Cardiac atrium fibroblast (primary cell): ENCODE measurements at places on chromosomes 3 and 15. TPM values are rescaled to one million over a fixed set of nuclear protein-coding genes. Genes with fewer than 3 reads are reported as not detected.

HYAL1 gene
- total RNA-seq, result 5.0 and 6.1 TPM in 2 replicates

LRRC2 gene
- 0.32 and 1.3 TPM in 2 replicates for total RNA-seq

TBC1D5 gene
- 34.3 and 34.5 TPM in 2 replicates for total RNA-seq

SUSD5 gene
- 1.8 and 4.2 TPM in 2 replicates for total RNA-seq

WDR93 gene
- total RNA-seq, result not detected in 2 replicates

CRABP1 gene
- total RNA-seq, result not detected in 2 replicates

FANCD2OS gene
- not detected in 2 replicates for total RNA-seq

ERICH6 gene
- total RNA-seq, result 0.32 TPM in 1 of 2 replicates, not detected in the other

OXTR gene
- 2.3 and 2.5 TPM in 2 replicates for total RNA-seq

STX19 gene
- total RNA-seq, result not detected in 2 replicates

TM4SF18 gene
- total RNA-seq, result 0.36 and 2.4 TPM in 2 replicates

SLC2A2 gene
- total RNA-seq, result not detected in 2 replicates

ITIH1 gene
- total RNA-seq, result not detected in 2 replicates

AADAC gene
- 2.3 and 2.6 TPM in 2 replicates for total RNA-seq

ADGRG7 gene
- total RNA-seq, result not detected in 2 replicates

ST3GAL6 gene
- 10.7 and 20.6 TPM in 2 replicates for total RNA-seq

SKOR1 gene
- not detected in 2 replicates for total RNA-seq

LNP1 gene
- 1.5 and 2.9 TPM in 2 replicates for total RNA-seq

SOX14 gene
- total RNA-seq, result not detected in 2 replicates

KY gene
- 0.32 TPM in 1 of 2 replicates, not detected in the other for total RNA-seq

MINDY4B gene
- not detected in 2 replicates for total RNA-seq

C3orf70 gene
- total RNA-seq, result 2.4 and 3.1 TPM in 2 replicates

NME9 gene
- total RNA-seq, result not detected in 2 replicates

GOLGA6D gene
- total RNA-seq, result not detected in 2 replicates

TAMM41 gene
- total RNA-seq, result 0.90 and 11.0 TPM in 2 replicates

MEX3B gene
- 7.4 and 11.5 TPM in 2 replicates for total RNA-seq

DNAJC19 gene
- total RNA-seq, result 15.7 and 23.8 TPM in 2 replicates

DAZL gene
- not detected in 2 replicates for total RNA-seq

P3H2 gene
- total RNA-seq, result 11.5 and 13.9 TPM in 2 replicates

GOLGA8J gene
- not detected in 2 replicates for total RNA-seq

DNAJB11 gene
- total RNA-seq, result 59.5 and 63.9 TPM in 2 replicates

RFX7 gene
- 3.1 and 7.5 TPM in 2 replicates for total RNA-seq
